ENCODE measurements at places on chromosomes 12 and 14.

- DNase-seq, result no peak
Observed at GRCh38 chr12:4156317-4156716, 117.2 kb upstream of the CCND2 start.

DNA sequence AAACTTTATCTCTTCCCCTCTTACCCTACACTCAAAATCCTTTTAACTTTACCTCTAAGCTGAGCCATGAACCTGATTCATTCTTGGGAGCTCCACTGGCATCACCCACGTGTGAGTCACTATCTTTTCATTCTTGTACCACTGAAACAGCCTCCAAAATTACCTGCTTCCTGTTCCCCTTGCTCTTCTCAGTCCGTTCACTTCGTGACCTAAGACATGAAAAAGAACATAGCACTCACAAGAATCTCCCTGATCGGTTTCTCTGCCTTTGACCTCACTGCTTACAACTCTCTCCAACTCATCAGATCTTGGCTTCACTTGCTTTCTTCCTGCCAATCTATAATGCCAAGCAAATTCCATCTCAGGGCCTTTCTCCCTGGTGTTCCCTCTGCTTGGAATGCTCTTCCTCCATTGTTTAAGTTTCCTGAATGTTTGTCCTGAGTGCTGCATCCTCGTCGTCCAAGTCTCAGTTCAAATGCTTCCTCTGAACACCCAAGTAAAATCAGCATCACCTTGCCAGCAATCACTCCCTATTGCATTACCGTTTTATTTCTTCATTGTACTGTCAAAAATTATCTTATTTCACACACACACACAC is 9.2 kb downstream of the GLIPR1 start:
- DNase-seq, result no peak

DNA sequence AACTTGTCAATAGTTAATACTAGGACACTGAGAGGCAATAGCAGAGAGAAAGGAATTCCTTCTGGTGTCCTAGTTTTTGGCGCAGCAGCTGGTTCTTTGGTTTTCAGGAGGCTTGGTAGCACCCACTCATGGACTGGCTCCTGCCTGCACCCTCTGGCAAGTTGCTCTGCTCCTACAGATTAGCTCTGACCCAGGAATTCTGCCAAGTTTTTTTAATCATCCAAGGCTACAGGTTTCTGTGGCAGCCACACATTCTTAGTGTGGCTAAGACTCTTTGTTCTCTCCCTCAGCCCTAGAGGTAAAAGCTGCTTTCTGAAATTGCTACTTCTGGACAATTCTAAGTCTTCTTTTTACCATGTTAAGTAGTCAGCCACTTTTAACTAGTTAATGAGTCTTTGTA is 72.0 kb upstream of the FKBP4 start:
- no peak for DNase-seq

- DNase-seq, result no peak
Observed at GRCh38 chr12:112239020-112239419, 113.7 kb downstream of the TRAFD1 start.

DNA sequence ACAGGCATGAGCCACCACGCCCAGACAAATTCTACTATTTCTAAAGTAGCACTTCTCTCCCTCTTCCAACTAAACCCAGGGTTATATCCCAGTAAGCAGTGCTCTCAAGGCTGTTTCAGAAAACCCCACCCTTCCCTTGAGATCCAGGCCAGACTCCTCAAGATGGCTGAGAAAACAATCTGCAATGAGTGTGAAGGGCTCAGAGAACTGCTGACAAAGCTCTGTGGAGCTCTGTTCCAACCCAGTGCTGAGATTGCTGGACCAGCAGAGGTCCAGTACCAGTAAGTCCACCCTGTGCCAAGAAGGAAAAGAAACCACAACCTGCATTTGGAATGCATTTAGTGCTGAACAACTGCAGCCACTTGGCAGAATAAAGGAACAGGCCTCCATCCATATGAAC is 3.7 kb upstream of the IFFO1 start:
- DNase-seq, result no peak

GRCh38 chr12:62933220-62933601 is 1.7 kb downstream of the PPM1H start:
- DNase-seq, result no peak

DNA sequence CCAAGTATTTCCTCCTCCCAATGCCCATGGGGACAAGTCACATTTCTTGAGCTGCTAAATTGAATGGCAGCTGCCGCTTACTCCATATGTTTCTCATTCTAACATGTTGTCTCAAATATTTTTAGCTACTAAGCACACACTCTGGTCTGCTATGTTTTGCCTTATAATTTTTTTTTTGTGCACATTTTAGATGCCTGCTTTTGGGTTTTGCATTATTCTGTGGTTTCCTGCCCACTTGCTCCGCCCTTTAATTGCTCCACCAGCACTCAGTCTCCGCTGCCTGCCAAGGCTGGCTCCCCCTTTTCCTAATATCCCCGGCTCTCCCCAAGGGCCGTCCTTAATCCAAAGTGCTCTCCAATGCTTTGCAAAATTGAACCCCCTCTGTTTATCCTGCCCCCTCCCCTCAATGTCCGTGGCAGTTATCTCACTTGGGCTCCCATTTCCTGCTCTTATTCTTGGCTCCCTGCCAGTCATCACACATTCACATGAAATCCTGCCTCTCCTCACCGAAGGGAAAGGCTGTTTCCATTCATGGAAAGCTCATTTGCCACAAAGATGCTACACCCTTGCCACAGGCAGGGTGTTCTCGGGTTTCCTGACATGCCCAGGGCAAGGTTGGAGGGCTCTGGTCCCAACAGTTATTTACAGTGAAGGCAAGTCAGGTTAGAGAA is 79.4 kb downstream of the C12orf75 start:
- no peak for DNase-seq

DNA sequence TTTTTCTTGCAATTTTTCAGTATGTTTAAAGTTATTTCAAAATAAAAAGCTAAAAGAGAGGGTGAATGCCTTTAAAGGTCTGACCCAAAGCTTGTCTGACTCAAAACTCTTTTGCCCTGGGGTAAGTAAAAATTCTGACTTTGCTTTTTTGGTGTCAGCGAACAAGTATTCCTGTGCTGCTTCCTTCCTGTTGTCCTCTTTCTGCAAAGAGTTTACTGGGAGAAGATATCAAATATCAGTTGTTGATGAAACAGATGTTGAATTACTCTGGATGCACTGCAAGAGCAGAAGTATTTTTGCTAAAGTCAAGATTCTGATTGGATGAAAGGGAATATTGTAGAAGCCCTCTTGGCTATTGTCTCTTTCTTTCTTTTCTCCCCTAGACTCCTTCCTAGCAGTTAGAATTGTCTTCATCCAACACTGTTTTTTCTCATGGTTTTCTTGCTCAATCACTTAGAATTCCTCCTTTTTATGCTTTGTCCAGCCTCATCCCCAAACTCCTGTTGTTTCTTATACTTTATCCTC is 62.0 kb downstream of the DACT1 start:
- no peak for DNase-seq

GRCh38 chr14:101788016-101788635 is 26.6 kb downstream of the PPP2R5C start:
- no peak for DNase-seq

- DNase-seq, result no peak
Observed at GRCh38 chr12:112713471-112713870, 78.1 kb upstream of the RPH3A start.

DNA sequence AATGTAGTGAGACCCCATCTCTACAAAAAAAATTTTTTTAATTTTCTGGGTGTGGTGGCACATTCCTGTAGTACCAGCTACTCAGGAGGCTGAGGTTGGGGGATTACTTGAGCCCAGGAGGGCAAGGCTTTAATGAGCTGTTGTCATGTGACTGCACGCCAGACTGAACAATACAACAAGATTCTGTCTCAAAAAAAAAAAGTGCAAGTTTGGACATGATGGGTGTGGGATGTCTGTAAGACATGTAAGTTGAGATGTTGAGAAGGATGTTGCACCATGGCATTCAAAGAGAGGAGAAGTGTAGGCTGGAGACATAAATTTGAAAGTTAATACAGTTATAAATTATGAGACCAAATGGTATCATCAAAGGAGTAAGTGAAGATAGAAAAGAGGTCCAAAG is 23.5 kb downstream of the YEATS4 start:
- no peak for DNase-seq

DNA sequence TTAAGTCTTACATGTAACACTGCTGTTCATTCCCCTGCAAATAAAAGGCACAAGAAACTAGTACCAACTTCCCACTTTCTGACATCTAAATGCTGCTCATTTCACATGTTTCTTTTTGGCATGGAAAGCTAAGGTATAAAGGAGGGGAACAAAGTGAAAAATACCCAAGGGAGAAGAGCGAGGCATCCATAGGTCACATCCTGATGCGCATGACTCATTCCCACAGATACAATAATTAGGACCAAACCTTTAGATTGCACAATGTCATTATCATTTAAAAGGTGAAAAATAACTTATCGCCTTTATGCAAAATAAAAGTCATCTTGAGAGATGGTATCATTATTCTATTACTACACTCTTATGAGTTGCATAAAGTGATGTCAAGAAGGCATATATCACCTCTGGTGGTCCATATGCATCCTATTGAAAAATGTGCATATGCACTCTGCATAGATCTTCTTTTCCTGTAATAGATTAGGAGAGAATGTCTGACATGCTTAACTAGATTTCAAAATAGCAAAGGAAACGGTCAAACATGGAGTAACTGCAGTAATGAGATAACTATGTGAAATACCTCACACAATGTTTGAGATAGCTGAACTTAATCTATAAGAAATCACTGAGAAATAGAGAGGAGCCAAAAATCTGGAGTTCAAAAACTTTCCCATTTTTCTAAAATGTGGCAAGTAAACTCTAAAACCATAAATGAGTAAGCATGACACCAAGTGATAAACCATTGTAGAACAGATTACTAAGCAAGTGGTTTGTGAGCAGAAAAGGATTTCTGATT is 382.5 kb upstream of the TMTC1 start:
- no peak for DNase-seq

DNA sequence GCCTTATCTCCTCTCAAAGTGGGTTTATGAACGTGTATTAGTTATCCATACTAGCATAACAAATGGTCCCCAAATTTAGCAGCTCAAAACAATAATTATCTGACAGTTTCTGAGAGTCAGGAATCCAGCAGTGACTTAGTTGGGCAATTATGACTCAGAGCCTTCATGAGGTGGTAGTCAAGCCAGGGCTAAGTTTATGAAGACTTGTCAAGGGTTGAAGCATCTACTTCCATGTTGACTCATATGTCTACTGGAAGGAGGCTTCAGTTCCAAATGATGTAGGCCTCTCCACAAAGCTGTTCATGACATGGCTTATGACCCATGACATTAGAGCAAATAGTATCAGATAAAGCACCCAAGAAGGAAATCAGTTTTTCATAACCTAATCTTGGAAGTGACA is 73.2 kb downstream of the IPO8 start:
- no peak for DNase-seq

GRCh38 chr12:43872396-43872795 is 36.5 kb downstream of the TMEM117 start:
- no peak for DNase-seq

DNA sequence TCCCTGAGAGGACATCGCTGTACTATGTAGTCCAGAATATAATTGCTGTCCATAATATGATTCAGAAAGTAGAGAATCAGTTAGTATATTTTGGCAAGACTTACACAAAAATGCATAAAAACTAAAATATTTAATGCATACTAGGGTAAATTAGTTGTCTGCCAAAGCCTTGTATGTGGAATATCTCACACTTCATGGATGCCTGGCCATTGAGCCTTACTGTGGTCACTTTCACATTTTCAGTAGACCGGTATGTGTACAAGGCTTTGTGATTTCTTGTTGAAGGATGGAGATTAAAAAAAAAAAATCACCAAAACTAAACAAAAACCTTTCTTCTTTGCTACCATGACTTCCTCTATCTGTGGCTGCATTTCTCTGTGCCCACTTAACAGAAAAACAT is 197.3 kb upstream of the DDHD1 start:
- no peak for DNase-seq

GRCh38 chr12:52006726-52007157 is at the start of gene TAMALIN:
Gene TAMALIN, plus strand, starts transcription at chr12:52006946. Its CDS starts 74 bp downstream, at chr12:52007020.
- peak; percentile 55 for DNase-seq

DNA sequence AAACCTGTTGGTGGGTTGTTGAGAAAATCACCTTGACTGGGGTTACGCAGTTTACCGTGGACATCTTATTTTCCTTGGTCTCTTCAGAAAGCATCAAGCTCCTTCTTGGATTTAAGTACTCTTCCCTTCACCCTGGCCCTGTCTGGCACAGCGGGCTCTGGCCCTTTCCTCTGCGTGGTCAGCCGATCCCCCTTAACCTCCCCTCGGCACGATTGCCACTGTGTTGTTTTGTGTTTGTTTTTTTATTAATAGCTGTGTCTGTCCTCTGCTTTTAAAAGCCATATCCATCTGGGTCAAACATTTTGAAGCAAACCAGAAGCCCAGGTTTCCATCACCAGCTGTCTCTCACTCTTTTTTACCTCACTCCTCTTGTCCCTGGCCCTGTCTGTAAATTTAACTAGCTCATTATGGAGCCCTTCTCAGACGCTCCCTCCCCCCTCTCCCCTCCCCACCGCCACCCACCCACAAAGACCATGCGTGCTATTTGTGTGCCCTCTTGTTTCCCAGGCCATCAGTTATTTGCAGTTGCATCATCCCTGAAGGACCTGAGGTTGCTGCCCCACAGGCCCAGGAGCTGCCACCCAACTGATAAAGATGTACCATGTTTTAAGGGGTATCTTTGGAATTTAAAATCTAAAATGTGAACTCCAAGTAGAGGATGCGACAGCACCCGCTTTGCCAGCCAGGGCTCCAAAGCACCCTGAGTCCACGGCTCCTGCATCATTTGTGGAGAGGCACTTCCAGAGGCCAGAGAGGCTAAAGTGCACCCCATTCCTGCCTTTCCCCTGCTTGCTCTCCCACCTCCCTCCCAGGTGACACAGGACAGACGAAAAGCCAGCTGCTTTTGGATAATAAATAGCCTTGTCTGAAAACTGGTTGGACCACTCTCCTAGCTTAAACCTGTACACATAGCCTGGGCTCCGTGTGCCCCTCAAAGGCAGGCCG is 3.9 kb downstream of the BCL11B start:
- no peak for DNase-seq

- no peak for DNase-seq
Observed at GRCh38 chr14:62364800-62365280, 602.6 kb downstream of the SNAPC1 start.

GRCh38 chr12:60693019-60693626 is 1097.3 kb downstream of the SLC16A7 start:
- DNase-seq, result no peak

DNA sequence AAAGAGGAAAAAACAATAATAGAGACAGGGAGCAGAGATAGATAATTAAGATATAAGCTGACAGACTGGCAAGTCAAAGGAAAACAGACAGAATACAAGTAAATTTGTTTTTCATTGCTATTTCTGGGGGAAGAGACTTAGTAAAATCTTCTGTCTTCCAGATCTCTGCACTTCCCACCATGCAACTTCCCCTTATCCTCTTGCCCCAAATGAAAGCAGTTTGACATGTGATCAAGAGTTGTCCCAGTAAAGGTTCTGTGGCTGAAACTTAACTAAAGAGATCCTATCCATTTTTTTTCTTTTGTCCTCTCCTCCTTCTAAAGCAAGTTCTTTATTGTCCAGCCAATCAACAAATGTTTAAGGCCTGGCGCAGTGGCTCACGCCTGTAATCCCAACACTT is 1.5 kb upstream of the MLF2 start:
- no peak for DNase-seq

Data from stimulated activated CD8-positive, alpha-beta memory T cell treated with anti-CD3 and anti-CD28 coated beads, Interleukin-4, amount 100 ng/mL, for 1 hour (primary cell).